Activated CD4-positive, alpha-beta T cell treated with anti-CD3 and anti-CD28 coated beads for 1 hour (primary cell): ENCODE measurements at places on chromosomes 3 and 15.

DNA sequence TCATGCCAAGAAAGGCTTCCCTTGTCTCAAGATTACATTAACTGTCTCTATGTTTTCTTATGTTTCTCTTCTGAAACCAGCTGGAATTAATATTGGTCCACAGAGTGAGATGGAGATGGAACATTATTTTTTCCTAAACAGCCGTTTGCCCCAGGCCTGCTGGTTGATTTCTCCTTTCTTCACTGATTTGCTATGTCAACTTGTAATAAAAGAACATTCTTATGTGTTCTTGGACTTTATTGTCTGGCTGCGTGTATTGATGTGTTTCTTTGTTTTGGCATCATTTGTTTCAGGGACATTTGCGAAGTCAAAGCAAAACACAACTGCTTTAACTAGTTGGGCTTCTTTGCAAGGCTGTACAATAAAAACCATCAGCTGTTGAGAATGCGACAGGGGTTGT, 168.5 kb downstream of the FAM43A start:
- DNase-seq, result no peak

DNA sequence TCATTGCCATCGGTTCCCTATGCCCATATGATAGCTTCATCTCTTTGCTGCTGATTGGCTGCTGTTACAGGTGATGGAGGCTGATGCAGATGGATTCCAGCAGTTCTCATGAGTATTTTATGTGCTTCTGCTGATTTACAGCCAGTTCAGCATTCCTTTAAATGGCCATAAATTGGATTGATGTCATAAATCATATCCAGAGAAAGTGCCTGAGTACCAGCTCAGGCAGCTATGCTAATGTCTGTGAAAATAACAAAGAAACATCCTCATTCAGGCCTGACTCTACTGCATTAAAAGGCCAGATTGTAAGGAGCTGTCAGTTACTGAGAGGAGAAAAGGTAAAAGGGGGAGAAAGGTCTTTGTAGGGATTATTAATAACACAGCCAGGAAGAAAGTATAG, 756.8 kb downstream of the IGSF11 start:
- DNase-seq, result no peak

DNA sequence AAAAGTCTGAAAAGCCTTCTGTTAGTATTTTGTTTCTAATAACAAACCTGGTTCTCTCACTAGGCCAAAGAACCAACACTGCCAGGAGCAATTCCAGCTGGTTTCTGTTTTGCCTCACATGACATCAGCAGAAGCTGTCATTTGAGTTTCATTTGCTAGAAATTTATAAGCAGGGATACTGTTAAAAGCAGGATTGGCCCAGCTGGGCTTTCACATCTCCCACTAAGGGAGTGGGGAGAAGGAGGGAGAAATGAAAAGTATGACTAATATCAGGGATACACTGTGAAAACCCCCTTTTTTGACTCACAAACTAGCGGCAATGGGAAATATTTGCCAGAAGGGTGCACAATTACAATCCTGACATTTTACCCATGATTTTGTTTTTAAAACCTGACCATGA, 5.3 kb downstream of the CCDC80 start:
- DNase-seq, result no peak

GRCh38 chr3:31503456-31503855, 29.3 kb upstream of the STT3B start:
- DNase-seq, result no peak

DNA sequence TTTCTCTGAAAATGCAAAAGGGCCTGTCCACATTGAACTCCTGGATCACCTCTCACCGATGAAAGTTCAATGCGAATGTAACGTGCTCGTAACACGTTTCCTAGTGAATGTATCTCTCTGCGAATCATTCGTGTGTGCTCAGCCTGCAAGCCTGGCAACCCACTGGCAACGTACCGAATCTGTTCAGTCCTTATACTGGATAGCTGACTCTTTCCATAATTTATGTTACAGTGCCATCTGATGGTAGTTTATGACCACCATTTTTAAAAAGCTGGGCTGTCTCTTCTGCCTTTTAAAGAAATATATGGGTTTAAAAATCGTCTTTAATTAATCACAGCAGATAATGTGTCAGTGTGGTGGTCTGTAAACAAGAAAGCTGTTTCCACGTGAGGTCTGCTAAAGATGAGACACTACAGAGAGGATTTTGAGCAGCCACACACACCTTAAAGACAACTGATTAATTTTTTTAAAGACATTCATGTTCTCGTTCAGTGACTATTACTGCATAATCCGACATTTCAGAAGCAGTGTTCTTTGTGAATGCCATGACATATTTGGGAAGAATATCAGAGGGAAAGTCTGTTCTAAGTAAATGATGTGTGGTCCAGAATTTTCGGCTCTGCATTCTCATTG, 69.4 kb upstream of the FOXP1 start:
- DNase-seq, result no peak

- DNase-seq, result no peak
Observed at GRCh38 chr3:77186728-77187127, 146.8 kb downstream of the ROBO2 start.

DNA sequence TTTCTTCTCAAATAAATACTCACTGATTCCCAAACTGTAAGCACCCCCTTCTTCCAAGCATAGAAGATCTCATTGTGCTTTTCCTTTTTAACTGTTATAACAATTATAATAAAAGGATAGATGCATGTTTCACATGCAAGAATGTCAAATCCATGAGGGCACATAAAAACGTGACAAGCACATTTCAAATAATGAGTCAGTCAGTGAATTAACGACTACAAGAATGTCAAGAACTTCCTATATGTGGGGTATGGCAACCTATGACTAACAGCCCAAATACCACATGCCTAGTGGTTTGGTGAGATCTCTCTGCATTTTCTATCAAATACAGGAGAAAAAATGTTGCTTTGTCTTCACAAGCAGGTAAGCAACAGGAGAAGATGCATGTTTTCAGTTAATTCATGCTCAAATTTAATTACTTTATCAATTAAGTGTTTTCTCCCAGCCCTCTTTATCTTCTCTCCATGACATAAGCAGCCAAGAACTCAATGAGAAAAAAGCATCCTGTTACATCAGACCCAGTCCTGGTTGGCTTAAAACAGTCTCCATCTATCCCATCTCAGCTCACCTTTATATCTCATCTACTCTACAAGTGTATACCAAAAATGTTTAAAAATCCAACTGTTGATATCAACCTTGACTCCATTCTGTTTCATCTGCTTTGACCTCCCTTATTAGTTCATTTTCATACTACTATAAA, 181.5 kb upstream of the LMCD1 start:
- DNase-seq, result no peak

- no peak for DNase-seq
Observed at GRCh38 chr3:190094160-190094718, 26.5 kb downstream of the P3H2 start.

DNA sequence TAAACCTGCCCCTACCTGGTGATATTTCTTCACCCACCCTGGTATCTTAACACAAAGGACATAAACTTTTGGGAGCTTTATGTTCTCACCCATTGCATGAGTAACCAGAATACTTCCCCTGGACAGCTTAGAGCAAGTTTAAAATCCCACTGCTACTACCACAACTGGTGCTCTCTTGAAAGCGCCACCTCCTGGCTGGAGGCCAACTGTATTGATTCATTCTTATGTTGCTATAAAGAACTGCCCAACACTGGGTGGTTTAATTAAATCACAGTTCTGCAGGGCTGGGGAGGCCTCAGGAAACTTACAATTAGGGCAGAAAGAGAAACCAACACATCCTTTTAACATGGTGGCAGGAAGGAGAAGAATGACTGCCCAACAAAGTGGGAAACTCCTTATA, 592.4 kb downstream of the EPHA3 start:
- DNase-seq, result no peak

GRCh38 chr3:79314544-79314943, 453.3 kb downstream of the ROBO1 start:
- DNase-seq, result no peak

DNA sequence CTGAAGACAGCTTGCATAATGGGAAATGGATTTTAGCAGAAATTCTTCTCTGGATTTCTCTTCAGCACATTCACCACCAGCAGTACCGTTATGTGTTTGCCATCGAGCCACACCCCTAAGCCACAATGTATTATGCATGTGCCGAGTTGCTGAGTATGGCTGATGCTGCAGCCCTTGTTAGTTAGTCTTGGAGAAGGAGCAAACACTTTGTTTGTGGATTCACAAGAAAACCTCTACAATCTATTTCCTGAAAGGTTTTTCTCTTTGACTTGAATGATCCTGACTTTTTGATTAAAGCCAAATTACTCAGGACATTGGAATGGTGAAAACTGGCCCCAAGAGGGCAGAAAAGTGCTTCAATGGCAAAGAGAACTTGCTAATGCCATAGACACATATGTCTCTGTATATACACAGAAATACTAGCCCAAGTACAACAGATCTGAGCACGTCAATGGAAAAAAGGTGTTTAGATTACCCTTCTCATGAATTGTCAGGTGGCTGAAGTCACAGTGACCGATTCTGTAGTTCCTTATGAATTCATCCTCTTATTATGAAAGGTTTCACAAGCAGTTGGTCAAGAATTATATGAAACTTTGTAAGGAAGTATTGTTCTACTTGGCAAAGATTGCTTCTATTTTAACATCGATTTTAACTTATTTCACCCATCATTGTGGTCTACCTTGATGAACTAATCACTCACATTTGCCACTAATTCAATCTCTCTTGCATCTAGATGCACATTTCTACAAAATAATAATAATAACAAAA, 103.0 kb downstream of the P3H2 start:
- no peak for DNase-seq

DNA sequence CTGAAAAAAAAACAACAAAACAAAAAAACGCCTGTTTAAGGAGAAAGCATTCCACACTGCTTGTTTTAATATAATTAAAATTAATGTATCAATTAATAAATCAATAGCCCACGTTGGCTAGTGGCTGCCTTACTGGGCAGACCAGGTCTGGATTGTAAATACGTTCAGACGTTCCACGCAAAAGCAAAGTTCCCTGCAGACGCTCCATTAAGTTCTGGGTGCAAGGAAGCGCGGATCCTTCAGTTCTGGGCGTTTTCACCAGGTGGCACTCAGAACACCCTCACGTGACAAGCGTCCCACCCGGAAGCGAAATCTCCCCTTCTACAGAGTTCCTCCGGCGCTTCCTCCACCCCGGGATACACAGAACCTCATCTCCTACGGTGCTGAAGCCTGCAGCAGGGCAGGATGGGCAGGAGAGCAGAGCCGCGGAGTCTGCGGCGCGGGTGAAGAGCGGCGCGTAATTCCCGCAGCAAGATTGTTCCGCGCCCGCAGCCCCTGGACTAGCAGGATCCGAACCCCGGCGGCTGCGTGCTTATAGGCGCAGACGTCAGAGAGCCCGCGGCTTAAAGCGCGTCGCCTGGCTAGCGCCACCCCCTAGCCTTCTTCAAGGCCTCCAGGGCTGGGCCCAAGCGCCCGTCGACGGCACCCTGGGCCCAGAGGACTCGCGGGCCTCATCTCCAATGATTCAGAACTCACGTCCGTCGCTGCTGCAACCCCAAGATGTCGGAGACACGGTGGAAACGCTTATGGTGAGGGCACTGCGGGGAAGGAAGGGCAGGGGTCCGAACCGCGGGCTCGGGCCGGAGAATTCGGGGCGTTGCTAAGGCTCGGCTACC, at the start of gene SLC25A38:
Gene SLC25A38, plus strand, starts transcription at position 326 of the 836 bp plus-strand sequence. Its CDS starts 355 bp downstream, at position 681.
- DNase-seq, result peak; percentile 68

GRCh38 chr3:135637013-135637412, 328.5 kb upstream of the PPP2R3A start:
- DNase-seq, result no peak

GRCh38 chr15:53974121-53974520, 4.1 kb upstream of the UNC13C start:
- no peak for DNase-seq

GRCh38 chr3:127394031-127394430, 106.2 kb upstream of the PRR20G start:
- no peak for DNase-seq

DNA sequence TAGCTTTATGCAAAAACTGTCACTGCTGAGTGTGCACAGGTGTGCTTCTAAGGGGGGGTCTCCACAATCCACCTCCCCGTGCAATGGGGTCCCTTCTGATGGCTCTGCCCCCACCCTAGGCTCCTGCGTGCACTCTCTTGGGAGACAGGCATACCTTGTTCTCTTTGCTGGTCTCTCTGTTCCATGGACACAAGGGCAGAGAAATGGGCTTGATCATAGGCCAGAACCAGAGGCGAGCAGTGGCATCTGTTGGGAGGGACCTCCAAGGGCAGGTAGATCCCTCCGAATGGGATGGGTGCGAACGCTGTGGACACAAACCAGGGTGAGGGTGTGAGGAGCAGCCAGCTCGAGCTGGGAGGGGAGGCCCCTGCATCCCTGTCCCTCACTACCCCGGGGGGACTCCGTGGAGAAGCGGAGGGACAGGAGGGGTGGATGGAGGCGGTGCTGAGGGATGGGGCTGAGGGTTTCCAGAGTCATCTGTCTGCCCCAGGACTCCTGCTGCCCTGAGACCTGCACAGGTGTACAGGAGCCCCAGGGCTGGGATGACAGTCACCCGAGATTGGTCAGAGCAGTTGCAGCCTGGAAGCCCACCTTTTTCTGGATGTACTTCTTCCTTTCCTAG, 175.0 kb downstream of the KLF13 start:
- DNase-seq, result no peak

DNA sequence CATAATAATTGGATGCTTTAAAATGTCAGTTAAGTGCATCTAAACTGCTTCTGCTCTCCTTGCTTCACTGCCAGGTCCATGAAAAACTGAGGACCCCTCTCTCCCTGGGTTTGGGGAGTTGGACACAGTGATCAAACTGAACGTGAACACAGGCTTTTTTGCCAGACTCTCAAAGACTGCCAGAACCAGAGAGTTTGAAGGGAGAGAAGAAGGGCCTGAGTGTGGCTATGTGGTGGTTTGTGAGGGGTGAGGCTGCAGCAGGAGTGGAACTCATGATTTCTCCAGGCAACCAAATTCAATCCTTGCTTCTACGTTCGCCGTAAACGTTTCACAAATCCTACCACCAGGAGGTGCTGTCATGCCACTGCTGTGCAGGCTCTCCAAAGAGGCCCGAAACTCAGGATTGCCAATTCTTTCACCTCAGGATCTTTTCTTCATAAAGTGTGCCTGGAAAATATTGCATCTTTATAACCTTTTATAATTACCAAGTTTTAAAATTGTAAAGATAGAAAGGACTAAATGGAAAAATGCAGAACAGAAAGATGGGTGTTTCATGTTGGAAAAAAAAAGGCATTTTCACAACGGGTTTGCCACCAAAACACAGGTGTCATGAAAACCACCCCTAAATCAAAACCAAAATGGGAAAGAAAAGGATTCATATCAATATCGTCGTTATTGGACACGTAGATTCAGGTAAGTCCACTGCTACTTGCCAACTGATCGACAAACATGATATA, 19.7 kb downstream of the TM4SF4 start:
- DNase-seq, result no peak

GRCh38 chr3:186178412-186178811, 69.5 kb upstream of the ETV5 start:
- DNase-seq, result no peak

DNA sequence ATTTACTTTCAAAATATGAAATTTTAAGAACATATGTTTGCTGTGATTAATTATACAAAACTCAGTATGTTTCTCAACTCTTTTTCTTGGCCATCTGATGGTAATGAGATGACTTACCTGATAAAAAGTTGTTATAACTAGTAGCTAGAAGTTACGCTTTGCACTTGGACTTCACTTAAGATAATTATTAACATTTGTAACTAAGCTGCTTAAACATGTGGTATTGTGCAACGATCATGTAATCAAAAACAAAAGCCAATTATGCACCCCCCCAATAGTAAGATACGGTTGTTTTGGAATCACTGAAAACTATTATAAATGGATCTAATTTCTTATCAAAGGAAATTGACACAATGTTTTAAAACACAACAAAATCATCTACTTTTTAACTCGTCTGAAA, 342.9 kb downstream of the CNTN3 start:
- DNase-seq, result no peak

GRCh38 chr3:116824208-116824607, 114.6 kb downstream of the TUSC7 start:
- DNase-seq, result no peak
